Activated CD8-positive, alpha-beta memory T cell treated with anti-CD3 and anti-CD28 coated beads for 24 hours (primary cell): ENCODE measurements at places on chromosomes 7 and 10.

GRCh38 chr10:14429043-14429700 is 98.4 kb upstream of the FRMD4A start:
- DNase-seq, result no peak

DNA sequence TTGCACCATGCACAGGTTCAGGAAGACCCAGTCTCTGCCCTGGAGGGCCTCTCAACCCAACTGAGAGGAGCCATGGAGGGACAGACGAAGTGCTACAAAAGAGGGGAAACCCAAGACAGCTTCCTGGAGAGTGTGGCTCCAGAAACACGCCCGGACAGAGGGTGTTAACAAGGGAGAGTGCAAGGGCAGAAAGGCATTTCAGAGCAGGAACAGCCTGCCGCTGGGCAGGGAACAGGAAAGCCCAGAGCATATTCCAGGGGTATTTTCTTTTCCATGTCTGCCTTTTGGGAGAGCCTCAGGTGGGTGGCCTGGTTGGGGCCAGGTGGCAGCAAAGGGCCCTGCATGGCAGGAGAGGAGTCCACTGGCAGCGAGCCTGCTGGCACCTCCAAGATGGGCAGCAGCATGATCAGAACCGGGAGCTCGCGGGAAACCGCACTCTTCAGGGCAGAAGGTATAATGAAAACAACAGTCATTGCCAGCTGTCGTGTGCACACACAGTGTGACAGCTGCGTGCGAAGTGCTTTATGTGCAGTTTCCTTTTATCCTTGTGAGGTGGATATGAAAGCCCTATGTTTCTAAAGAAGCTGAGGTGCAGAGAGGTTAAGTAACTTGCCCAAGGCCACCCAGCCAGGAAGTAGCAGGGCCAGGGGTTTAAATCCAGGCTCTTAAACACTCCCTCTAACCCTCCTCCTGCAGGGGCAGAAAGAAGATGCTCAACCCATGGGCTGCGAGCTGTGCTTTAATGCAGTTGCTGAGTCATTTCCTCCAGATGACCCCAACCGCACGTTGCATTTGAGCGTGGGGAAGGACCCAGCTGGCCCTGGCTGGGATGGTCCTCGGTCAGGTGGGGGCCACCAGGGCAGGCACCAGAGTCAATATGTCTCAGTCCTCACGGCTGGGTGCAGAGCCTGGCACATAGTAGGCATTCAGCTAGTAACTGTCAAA is 128.6 kb downstream of the OAT start:
- peak; percentile 41 for DNase-seq

DNA sequence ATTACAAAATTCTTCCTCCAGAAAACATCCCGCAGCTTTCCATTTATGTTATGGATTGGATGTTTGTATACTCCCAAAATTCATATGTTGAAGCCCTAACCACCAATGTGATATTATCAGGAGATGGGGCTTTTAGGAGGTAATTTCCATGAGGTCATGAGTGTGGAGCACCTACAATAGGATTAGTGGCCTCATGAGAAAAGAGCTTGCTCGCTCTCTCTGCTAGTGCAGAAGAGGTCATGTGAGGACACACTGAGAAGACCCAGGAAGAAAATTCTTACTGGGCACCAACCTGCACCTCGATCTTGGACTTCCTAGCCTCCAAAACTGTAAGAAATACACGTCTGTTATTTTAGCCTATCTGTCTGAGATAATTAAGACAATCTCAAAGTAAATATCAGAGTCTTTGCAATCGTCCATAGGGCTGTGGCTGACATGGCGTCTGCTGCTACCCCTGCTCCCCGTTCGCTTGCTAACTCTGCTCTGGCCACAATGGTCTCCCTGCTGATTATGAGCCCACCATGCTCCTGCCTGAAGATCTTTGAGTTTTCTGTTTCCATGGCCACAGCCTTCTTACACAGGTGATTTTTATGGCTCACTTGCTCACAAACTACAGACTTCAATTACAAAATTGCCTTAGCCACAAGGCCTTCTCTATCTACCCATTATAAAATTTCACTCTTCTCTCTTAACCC is 333.3 kb downstream of the CACNA2D1 start:
- no peak for DNase-seq

DNA sequence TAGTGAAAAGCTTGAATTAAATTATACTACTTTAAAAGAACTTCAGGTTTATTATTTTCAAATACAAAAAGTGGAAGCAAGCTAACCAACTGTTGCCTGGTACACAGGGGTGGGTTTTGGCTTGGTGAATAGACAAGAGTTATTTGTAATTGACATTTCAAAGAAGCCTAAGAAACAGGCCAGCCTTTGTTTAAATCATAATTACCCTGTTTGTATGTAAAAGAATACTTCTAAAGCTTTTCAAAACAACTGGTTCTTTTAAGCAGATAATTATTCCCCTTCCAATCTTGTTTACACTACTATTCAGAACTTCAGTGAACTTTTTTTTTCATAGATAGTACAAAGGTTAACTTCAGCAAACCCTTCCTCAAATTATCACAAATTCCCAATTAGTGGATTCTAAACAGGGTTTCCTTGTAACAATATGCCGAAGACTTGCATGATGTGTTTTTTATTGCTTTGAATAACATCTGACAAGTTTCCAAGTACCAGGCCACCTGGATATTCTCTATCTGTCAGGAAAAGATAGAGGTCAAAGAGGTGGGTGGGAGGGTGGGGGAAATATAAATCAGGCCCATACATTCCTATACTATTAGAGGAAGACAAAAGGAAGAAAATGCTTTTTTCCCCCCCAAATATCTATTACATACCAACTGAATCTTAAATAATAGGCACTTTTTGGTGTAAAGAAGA is 20.4 kb downstream of the SSMEM1 start:
- DNase-seq, result no peak

DNA sequence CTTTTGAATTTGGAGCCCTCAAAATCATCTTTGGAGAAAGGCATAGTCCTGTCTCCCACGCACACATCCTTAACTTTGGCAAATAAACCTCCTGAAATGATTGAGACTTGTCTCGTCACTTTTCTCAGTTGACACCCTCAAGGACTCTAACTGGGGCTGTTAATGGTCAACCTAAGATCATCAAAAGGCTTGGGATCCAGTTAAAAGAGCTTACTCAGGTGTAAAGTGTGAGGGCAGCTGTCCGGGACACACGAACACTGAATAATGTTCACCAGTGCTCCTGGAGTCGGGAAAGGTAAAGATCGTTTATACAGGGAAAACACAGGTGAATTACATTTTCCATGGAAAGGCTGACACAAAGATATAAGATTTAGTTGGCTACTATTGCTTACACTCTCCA is 84.7 kb downstream of the PAXIP1 start:
- DNase-seq, result peak; percentile 5

- DNase-seq, result no peak
Measured at GRCh38 chr7:130047831-130048230, 3.3 kb downstream of the ZC3HC1 start.

DNA sequence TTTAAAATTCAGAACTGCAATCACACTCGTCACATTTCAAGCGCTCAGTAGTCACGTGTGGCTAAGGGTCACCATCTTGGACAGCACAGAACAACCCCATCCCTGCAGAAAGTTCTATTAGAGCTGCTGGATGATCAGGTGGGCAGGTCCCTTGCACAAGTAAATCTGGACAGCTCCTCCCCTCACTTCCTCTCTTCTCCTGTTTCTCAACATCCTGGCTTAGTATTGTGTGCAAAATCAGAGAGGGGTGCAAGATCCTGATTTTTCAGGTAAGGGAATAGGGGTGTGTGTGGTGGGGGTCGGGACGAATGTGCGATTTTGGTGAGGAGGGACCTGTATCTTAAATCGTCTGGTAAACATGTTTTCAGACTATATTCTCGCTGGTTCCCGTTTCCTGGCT is at the start of gene GIMAP4:
GIMAP4 (plus strand) TSS at position 222 of the 400 bp plus-strand sequence. CDS start 2,512 bp downstream, outside the sequence.
- no peak for DNase-seq

DNA sequence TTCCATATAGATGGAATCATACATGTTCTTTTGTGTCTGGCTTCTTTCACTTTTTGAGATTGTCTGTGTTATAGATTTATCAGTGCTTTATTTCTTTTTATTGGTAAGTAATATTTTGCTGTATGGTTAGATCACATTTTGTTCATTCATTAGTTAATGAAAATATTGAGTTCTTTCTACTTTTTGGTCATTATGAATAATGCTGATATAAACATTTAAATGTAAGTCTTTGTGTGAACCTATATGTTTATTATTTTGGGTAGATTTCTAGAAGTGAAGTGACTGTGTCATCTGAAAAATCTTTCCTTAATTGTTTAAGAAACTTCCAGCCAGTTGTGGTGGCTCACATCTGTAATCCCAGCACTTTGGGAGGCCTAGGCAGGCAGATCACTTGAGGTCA is 11.4 kb upstream of the VWDE start:
- no peak for DNase-seq

DNA sequence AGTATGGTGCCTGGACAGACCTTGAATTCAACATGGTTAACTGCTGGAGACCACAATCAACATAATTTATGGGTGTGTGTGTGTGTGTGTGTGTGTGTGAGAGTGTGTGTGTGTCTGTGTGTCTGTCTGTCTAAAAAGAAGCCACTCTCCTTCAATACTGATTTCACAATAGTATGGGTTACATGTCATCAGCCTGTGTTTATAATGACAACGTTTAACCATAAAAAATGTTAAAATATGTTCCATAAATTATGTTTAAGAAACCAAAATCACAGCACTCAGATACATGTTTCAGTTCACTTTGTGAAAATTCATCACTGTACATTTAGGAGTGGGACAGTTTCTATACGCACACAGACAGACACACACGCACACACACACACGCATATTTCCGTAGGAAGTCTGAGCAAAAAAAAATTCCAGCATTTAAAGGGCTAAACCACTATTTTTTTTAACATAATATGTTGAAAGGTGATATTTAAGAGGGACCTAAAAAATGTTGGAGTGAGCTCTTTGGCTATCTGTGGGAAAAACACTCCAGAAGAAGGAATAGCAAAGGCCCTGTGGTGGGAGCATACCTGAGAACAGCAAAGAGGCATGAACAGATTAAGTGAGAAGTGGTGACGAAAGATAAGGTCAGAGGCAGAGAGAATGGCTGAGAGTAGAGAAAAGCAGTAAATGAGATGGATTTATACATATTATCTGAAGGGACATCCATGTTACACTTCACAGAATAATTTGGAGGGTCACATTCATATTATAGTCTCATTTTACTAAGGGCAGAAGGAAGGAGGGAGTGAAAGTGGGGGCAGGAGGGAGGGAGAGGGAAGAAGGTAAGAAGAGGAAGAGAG is 10.9 kb downstream of the PDZD8 start:
- no peak for DNase-seq

- DNase-seq, result no peak
Measured at GRCh38 chr10:27072436-27073114, 27.7 kb downstream of the ANKRD26 start.
